AG09319 (cell line): ENCODE measurements at places on chromosomes 1 and 21.

- no peak for DNase-seq
Observed at GRCh38 chr1:8533124-8533523, 215.2 kb downstream of the SLC45A1 start.

DNA sequence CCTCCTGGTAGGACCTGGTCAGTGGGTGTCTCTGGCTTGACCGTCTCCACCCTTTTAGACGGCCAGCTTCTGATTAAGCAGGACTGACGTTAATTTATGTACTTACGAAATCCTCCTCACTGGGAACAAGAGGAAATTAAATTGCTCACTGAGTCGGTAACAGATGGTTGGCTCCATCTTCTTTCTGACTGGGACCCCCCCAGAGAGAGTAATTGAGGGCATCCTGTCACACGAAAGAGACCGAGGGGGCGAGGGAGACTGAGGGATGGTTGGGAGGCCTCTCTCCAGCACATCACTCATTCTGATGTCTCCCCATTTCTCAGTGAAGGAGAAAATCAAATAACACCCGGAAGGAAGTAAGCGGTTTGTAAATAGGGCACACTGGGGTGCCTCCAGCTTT, 104.8 kb downstream of the OMA1 start:
- no peak for DNase-seq

DNA sequence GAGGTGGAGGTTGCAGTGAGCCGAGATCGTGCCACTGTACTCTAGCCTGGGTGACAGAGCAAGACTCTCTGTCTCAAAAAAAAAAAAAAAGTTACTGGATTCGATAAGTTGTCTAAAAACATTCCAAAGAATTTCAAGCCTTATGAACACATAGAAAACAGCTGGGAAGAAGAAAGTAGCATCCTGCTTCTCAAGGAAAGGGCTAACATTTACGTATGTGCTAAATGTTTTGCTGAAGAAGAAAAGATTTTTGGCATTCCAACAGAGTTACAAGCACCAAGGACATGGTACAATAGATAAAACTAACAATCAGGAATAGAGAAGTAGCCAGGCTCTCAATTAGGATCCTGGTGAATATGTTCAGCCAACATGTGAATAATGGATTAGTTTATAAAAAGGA, 69.8 kb downstream of the HFM1 start:
- no peak for DNase-seq

GRCh38 chr1:204294357-204294756, 65.4 kb downstream of the PLEKHA6 start:
- DNase-seq, result peak; percentile 84

GRCh38 chr1:91711504-91712247, 174.3 kb downstream of the TGFBR3 start:
- DNase-seq, result no peak

DNA sequence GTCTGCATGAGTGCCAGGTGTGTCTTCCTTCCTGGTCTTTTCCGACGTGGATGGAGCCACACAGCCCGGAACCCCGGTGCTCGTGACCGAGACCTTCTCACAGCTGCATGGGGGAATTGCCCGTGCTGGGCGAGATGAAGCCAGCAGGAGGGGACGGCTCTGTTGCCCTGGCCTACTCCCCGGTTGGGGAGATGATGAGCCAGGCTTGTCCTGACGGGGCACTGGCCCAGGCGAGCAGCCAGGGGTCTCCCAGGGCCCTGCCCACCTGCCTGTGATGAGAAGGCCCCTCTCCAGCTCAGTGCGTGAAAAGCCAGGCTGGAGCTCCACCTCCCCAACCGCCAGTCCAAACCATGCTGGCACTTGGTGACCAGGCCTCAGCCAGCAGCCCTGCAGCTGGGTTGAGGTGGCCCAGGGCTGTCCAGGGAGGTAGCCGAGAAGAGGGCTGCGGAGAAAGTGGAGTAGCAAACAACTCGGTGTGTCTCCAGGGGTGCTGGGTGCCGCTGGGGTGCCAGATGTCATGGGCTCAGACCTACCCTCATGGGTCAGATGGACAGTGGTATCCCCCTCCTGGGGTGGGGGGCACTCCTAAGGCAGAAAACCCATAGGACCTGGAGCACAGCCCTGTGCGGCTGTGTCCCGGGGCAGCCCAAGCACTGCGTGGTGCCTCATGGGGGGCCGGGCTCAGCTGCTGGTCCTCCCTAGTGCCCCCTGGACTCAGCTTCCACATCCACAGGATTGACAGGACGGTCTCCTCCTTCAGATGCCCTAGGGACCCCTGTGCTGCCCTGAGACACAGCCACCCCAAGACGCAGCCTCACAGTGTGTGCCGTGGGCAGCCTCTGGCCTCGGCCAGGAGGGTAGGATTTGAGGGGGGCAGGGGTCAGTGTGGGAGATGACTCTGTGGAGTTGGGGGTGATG, 26.1 kb downstream of the PRDM16 start:
- DNase-seq, result no peak

DNA sequence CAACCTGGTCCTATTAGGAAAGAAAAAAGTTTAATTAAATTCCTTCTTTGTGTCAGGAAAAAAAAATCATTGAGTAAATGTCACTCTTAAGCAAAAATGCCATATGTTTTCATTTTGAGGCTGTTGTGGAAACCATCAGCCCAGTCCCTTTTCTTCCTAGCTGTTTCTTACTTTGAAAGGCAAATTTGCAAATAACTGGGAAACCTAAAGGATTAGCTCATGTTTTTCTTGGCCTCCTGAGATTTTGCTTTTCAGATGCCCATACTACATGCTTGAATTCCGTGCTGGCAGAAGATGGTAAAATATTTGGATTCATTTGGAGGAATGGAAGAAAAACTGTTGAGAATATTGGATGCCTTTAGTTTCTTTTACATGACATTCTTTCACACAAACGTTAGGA, 182.1 kb upstream of the ADAMTS5 start:
- peak; percentile 43 for DNase-seq
